ENCODE measurements at places on chromosomes 13 and 19.

DNA sequence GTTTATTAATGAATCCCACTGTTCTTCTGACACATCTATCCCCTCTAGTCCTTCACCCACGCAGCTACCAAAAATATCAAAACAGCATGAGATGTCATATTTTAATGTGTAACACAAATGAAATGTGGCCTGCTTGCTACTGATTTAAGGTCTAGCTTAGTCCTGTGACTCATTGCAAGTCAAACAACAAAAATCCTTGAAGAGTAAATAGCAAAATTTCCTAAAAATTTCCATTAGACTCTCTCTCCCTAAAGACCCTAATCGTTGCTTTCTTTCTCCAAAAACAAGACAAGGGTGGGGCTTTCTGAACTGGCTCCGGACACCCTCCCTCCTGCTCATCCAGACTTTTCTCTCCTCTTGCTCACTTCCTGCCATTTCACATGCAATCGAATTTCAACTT lies 99.9 kb upstream of the IPO5 start:
- no peak for DNase-seq

- DNase-seq, result no peak
Measured at GRCh38 chr13:50592412-50593155, 250.9 kb downstream of the DLEU7 start.

DNA sequence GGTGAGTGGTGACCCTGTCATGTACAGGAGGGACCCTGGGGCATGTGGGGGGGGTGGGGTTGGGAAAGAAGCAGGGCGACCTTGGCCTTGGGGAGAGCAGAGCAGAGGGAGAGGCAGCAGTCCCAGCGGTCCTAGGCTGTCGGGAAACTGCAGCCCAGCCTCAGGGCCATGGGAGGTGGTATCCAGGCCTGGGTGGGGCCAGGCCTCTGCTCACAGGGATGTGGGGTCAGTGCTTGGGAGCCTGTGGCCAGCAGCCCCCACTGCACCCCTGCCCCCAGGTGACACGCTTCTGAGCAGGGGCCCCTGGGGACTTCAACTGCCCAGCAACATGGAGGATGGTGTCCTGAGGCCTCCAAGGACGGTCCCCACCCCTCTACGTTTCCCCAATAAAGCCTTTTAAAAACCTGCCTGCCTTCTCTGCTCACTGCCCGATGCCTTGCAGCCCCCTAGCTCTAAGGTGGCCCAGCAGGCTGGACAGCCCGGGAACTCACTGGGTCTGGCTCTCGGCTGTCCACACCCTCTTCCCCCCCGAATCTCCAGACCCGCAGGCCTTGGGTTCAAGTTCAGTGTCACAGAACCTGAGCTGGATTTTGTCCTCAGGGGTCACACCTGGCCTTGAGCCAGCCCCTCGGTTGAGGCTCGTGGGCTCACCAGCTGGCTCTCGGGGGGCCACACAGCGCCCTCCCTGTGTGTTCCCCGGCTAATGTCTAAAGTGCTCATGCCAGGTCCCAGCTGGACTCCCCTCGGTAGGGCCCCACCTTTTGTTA lies 6.9 kb downstream of the PNKP start:
- DNase-seq, result no peak

DNA sequence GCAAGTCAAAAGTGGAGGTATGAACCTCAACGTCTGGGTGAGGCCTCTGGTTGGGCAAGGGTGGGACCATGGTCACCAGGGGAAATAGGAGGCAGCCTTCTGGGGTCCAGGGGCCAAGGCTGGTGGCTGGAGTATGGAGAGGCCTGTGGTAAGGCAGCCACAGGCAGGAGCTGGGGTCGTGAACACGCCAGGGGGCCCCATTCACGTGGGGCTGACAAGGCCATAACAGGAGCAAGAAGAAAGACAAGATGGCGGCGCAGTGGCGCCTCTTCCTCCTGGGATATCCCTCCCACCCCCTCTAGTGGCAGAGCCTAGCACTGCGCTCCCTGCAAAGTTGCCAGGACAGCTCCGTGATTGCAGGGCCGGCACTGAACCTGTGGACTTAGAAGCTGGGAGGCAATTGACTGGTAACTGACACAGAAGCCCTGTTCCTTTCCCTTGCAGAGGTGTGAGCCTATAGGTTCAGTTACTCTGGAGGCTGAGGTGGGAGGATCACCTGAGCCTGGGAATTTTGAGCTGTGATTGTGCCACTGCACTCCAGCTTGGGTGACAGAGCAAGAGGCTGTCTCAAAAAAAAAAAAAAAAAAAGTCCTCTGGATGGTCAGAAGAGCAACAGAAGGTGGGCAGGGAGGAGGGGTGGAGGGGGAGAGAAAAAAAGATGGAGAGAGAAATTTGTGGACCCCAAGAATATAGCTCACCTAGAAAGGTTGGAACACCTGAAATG lies 19.7 kb upstream of the EDDM13 start:
- peak; percentile 83 for DNase-seq

DNA sequence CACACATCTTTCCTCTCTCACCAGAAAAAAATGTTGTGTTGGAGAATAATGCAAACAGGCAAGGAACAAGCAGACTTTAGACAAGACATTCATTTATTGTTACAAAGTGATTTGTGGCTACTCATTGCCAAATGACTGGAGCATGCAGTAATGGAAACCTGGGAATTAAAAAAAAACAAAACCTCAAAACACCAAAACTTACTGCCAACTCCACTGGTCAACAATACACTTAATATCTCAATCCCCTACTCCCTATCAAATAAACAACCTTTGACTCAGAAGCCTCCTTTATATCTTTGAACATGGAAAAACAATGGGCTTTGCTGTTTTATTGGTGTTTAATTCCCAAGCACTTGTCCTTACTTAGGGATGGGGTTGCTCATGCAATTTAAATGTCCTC lies 112.8 kb downstream of the POSTN start:
- no peak for DNase-seq

- DNase-seq, result no peak
Measured at GRCh38 chr13:110185696-110186095, 121.3 kb downstream of the COL4A1 start.

DNA sequence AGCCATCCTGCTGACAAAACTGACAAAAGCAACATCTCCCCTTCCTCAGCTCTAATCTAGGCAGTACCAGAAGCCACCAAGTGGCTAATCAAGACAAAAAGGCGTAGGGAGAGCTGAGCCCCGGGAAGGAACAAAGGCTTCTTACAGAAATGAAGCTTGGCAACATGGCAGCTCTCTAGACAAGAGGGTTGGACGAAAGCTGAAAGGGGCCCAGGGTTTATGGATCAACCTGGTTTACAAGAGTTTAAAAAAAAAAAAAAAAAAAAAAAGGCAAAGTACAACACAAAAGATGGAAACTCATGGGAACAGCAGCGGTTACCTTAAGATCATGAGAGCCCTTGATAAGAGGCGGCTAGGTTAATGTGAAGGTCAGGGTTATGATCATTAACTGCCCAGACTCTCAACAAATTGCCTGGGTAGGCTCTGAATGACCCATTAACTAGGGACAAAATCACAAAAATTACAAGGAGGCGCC lies 14.0 kb downstream of the ZC3H4 start:
- DNase-seq, result no peak

- no peak for DNase-seq
Measured at GRCh38 chr19:45674946-45675345, 6.9 kb downstream of the GIPR start.

DNA sequence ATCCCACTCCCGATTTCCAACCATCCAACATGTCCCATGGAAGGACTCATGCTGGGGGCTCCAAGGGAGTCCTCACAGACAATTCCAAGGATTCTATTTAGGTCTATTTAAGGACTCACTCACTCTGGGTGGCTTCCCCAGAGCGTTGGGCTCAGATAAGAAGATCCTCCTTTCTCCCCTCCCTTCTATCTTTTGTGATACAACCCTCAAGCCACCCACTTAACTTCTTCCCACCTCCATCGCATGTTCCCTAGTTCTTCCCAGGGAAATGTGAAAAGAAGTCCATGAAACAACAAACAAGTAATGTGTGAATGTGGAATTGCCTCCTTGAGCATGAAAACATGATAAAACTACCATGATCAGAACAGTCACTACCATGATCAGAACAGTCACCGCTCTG lies 29.4 kb downstream of the INSR start:
- DNase-seq, result no peak

DNA sequence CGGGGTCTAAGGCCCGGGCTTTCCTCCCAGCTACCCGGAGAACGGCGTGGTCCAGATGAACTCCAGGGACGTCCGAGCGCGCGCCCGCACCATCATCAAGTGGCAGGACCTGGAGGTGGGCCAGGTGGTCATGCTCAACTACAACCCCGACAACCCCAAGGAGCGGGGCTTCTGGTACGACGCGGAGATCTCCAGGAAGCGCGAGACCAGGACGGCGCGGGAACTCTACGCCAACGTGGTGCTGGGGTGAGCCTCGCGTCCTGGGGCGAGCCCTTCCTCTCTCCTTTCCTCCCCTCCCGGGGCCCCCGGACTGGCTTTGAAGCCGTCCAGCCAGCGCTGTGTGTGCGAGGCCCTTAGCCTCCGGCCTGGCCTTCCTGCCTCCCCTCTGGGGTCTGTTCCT lies 23.4 kb downstream of the UHRF1 start:
- DNase-seq, result no peak

GRCh38 chr13:20927596-20928257 lies 25.2 kb upstream of the XPO4 start:
- DNase-seq, result no peak

DNA sequence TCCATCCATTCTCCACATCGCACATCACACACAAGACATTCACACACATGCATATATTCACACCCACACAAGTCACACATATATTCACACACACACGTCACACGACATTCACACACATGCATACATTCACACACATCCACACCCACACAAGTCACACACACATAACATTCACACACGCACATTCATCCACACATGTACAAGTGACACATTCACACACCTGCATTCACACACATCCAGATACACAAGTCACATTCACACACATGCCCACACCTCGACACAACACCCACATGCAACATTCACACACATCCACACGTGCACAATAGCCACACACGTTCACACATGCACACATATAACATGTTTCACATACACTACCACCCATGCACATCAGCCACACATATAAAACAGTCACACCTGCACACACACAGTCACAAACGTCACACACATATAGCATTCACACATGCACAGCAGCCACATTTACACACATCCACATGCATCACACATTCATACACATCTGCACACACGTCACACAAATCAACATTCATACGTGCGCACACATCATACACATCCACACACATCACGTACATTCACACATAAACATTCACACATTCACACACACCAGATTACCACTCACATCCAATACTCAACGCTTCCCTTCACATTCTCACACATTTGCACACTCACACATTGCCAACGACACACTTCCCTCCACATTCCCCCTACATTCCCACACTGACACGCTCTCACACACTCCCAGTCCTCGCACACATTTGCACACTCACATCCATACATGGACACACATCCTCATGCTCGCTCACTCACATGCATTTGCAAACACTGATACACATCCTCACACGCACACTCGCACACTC lies 41.0 kb downstream of the ANKRD10 start:
- DNase-seq, result no peak

DNA sequence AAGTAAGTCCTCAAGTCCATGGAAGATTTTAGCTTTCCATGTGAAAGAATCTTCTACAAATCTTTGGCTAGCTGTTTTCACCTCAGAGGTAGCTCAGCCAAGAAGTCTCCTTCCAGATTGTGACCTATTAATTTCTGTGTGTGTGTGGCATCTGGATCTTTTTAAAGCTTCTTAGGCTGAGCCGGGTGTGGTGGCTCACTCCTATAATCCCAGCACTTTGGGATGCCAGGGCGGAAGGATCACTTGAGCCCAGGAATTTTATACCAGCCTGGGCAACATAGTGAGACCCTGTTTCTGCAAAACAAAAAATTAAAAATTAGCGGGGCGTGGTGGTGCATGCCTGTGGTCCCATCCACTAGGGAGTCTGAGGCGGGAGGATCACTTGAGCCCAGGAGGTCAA lies 13.4 kb upstream of the SLC44A2 start:
- no peak for DNase-seq

GRCh38 chr13:21476893-21477472 lies 17.9 kb upstream of the ZDHHC20 start:
- peak; percentile 90 for DNase-seq

DNA sequence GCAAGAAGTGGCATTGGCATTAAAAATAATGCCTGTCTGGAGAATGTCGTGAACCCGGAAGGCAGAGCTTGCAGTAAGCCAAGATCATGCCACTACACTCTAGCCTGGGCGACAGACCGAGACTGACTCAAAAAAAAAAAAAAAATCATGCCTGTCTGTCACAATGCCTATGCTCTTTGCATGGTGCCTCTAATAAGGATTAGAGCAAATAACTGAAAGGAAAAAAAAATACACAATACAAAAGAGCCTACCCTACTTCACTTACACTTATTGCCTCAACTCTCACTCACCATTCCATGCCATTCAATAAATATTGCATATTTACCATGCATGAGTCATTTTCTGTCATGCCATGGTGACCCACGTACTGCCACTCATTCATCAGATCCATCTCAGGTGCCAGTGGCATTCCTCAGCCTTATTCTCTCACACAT lies 49.1 kb downstream of the TBC1D4 start:
- no peak for DNase-seq

DNA sequence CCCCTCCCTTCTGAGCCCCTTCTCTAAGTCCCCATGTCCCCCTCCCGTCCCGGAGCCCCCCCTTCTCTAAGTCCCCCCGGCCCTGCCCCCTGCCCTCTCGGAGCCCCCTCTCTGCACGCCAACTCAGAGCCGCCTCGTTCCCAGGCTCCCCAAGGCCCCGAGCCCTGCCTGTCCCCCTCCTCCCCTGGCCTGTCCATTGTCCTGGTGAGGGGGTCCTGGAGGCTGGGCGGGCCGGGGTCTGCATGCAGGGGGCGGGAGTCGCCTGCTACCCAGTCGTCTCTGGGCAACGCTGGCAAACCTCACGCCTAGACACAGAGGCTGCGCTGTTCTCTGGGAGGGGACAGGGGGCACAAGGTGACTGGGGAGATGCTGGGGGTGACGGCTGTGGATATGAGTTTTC lies 39.2 kb upstream of the SEMA6B start:
- DNase-seq, result no peak

- DNase-seq, result no peak
Measured at GRCh38 chr13:107999751-108000150, 215.6 kb downstream of the LIG4 start.

GRCh38 chr19:45778010-45778661 lies 4.2 kb downstream of the DMPK start:
- DNase-seq, result no peak

DNA sequence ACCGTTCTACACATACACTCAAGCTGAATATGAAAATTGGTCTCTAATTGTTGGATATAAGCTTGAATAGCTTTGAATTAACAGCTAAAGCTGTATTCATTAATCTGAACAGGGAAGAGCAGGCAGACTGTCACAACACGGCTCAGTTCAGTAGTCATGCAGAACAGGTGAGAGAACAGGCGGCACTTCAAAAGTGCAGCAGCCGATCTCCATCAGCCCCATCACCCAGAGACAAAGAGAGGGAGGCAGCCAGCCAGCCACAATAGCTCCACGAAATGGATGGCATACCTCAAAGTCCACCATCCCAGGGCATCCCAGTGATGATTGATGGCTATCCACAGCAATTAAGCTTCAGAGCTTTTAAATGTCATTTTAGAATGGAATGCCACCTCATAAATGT lies 419.2 kb downstream of the OLFM4 start:
- peak; percentile 43 for DNase-seq
